T47D (cell line): ENCODE measurements at places on chromosomes 4 and X.
A peak's percentile ranks its signal among the peaks of the same experiment; 100 is the strongest.

DNA sequence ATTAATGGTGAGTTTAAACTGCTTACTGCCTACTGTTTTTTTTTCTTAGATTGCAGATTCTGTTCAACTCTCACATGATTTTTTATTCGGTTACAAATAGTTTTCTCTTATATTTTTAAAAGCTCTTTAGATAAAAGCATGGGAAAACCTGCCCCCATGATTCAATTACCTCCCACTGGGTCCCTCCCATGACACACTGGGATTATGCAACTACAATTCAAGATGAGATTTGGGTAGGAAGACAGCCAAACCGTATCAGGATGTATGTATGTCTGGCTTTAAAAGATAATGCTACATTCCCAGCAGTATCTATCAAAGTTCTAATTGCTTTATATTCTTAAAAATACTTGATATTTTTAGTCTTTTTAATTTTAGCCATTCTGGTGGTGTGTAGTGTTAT lies 131.5 kb downstream of the JADE1 start:
- no peak for DNase-seq

- DNase-seq = no peak
Observed at GRCh38 chr4:77605210-77605902, at the start of gene CXCL13. TSS of gene CXCL13 (plus strand) at chr4:77605820. CDS start at chr4:77605866, 46 bp downstream.

GRCh38 chr4:151658959-151659600 lies 101.7 kb downstream of the GATB start:
- no peak for DNase-seq

DNA sequence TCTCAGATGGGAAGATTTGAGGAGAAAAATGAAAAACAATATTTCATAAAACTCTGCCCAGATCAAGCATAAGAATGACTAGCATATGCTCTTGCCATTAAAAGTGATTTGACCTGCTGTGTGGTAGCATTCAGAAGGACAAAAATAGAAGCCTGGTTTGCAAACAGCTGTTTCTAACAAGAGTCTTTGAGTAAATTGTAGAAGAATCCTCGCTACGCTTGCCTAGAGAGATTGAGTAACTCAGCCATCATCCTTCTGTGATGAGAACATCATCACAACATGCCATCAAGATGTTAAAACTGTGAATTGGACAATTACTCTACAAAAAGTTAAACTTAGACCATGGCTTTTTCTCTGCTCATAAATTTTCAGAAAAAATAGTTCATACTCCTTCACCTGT lies 168.9 kb upstream of the PUDP start:
- DNase-seq = no peak

DNA sequence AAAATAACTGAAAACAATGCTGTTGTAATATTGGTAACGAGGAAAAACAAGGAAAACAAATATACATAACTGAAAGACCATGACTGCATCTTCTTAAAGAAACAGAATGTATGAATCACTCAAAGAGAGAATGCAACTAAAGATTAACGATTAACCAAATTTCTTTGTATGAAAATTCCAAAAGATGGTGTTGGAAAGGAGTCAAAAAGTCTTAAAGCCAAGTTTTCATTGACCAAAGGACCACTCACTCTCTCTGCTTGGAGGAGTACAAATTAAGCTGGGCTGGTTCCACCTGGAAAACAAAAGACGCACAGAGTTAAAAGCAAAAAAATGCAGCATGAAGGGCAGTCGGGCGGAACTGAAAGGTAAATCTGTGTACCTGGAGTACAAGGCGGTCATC lies 1.8 kb downstream of the DCAF12L1 start:
- DNase-seq = no peak

DNA sequence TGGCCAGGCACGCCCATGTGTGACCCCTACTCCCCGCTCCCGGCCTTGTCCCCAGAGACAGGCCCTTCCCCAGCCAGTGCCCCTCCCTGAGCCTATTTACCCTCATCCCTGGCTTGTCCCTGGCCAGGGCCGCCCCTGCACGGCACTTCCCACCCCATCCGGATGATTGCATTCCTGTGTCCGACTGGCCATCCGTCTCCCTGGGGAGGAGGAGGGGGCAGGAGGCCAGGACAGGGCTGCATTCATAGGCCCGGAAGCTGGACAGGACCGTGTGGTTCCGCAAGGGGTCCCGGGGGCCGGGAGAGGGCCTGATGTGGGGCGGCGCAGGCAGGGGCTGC lies 22.8 kb downstream of the CTBP1 start:
- no peak for DNase-seq

GRCh38 chr4:184821242-184821641 lies 4.5 kb downstream of the ACSL1 start:
- DNase-seq = no peak

GRCh38 chrX:13469963-13470684 lies 99.3 kb upstream of the EGFL6 start:
- DNase-seq = no peak

- DNase-seq = no peak
Observed at GRCh38 chr4:172573899-172574298, 594.7 kb upstream of the GALNT7 start.

- no peak for DNase-seq
Observed at GRCh38 chr4:40669504-40669903, 39.8 kb upstream of the RBM47 start.

- no peak for DNase-seq
Observed at GRCh38 chr4:7157666-7158065, 34.7 kb upstream of the SORCS2 start.

DNA sequence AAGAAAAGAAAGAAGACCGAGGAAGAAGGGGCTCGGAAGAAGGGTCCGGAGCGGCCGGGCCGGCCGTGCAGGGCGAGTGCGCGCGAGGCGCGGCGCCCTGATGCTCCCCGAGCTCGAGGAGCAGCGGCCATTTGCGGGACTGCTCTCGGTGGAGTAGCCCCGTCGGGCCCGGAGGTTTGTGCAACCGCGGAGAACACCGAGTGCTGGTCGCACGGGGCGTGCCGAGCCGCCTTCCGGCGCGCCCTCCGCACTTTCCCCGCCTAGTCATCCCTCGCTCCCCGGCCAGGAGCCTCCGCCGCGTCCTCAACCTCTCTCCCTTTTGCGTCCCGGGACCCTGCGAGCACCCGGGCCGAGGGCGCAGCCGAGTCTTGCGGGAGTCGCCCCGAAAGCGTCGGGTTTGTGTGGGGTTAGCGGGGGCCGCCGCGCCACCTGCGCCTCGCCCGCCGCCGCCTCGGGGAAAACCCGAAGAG lies 127.4 kb downstream of the LAS1L start:
- no peak for DNase-seq

DNA sequence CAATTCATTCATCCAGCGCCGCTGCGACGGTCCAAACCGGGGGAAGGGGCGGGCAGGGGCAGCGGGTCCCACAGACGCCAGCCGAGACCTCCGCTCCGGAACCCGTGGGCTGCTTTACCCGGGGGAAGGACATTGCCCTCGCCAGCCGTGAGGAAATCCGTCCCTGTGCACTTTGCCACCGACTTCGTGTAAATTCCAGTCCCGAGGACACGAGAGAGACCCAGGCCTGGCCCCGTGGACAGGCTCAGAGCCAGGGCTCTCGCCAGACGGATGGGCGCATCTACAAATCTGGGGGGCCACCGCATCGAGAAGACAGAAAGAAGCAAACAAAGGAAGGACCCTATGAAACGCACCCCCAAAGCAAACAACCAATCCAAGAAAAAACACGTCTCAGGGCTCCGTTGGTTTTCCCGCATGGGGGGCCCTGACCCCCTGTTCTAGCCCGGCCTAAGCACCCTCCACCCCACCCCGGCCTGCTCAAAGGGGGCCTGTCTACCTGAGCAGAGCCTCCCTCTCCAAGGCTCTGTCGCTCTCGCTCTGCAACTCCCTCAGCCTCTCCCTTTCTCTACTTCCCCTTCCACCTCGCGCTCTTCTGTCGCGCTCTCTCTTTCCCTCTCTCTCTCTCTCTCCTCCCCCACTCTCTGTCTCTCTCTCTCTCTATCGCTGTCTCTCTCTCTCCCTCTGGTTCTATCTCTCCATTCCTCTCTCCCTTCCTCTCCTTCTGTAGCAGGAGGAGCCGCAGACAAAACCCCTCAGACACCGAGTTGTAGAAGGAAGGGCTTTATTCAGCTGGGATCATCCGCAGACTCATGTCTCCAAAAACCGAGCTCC lies 11.3 kb downstream of the FRG2 start:
- DNase-seq = no peak

DNA sequence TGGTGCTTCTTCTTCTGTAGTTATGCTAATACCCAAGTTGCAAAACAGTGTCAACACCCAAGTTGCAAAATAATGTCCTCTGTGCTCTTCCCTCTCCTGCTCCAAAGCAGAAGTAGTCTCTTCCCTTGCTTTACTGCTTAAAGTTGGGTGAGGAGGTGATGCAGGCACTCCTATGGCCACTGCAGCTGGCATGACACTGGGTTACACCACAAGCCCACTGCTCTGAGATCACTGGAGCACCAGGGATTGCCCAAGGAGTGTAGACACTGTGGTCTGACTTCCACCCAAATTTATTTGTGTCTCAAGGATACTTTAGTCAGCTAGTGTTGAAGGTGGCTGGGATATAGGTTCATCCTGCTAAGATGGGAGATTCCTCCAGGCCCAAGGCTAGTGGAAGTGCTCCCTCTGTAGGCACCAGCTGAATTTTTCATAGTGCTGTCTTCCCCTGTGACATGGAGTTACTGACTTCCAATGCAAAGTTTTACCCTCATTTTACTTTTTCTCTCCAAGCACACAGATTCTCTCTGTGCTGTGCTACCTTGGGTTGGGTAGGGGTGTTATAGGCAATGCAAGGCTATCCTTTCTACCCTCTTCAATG lies 196.2 kb upstream of the TENT5D start:
- DNase-seq = peak; percentile 8

- DNase-seq = no peak
Observed at GRCh38 chrX:44784241-44784640, 59.6 kb upstream of the DUSP21 start.

- no peak for DNase-seq
Observed at GRCh38 chr4:154714339-154715040, 29.3 kb upstream of the LRAT start.

GRCh38 chrX:40152741-40153344 lies 55.1 kb upstream of the BCOR start:
- DNase-seq = peak; percentile 55

DNA sequence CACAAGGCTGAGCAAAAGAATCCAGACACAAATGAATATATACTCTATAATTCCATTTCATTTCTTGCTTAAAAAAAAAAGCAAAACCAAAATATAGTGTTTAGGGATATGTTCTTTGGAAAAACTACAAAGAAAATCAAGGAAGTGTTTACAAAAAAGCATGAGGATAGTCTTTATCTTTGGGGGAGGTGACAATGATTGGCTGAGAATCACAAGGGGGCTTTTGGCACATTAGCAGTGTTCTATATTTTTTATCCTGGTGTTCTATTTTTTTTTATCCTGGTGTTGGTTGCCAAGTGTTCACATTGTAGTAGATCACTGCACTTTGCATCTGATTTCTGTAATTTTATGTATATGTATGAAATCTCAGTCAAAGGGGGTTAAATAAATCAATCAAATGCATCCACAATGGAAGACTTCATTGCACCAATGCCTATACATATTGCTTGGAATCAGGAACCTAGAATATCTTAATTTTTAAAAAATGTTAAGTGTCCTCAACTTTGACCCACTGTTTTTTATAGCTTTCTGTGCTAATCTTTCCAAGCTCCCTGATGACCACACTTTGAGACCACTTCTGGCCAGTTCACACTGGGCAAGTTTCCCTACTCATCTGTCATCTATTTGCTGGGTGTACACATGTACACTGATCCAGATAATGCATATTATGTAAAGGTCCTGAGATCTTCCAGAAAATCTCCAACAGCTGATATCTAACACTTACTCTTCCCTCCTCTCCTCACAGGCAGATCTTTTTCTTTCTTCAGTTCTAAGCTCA lies 3.7 kb downstream of the TBC1D9 start:
- no peak for DNase-seq

DNA sequence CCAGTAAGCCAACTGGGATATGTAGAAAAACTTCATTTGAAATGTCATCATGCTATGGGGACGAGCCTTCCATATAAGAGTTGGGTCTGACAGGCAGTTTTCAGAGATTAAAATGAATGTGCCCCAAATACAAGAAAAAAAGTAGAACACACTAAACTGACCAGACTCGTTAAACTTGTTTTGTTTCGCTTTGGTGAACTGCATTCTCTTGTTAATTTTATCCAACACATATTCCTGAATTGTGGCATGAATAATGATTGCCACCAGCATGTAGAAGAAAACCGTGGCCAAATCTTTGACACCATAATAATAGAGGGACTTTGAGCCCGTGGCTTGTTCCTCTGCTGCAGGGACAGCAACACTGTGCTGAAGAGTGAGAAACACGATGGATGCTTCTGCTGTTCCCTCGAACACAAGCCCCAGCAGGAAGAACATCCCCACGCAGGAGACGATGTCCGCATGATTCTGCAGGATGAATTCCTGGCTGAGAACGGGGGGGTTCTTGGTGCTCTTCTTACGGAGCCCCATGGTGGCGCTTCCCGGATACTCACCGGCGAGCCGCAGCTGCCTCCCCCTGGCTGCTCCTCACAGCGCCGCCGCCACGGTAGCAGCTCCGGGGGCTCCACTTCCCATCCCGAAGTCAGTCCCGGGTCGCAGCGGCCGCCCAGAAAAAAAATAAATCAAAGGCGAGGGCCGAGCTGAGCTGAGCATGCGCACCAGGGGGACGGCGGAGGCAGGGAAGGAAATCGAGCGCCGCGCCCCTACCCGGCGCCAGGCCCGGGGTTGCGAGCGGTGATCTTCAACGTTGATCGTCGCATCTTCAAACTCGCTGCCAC lies at the start of gene TRAM1L1:
TRAM1L1 (minus strand) TSS at position 711 of the 836 bp plus-strand sequence; CDS start at position 528, 183 bp downstream.
- peak; percentile 33 for DNase-seq

DNA sequence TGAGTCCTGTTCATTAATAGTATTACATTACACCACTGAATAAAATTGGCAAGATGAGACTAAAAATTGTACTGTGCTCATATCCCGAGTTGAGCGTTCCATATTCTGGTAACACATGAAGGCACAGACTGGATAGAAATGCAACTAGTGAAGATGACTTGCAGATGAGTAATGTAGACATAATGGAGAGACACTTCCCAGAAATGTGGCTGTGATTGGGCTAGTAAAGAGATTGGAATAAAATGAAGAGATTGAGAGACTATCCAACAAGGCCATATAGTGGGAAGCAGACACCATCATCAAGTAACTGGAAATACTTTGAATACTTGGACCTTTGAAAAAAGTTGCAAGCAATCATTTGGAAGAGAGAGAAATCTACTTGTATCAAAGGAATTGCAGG lies 77.3 kb downstream of the DCAF8L1 start:
- no peak for DNase-seq

DNA sequence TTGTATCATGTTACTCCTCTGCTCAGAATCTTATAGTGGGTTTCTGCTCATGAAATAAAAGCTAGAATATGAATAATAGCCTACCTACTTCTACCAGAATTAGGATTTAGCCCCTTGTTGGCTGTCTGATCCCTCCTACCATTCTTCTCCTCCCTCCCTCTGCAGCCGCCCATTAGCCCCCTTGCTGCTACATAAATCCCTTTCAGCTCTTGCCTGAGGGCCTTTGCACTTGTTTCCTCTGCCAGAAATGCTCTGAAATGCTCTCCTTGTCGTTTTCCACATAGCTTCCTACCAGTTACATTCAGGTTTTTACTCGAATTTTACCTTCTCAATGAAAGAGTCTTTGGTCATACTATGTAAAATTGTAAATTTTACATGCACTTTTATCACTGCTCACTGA lies 159.2 kb downstream of the ADGRL3 start:
- DNase-seq = no peak

GRCh38 chr4:182382941-182383340 lies 139.7 kb downstream of the TENM3 start:
- no peak for DNase-seq
